Neural progenitor cell (in vitro differentiated cells): ENCODE measurements at places on chromosomes 12 and 14. TPM values are rescaled to one million over a fixed set of nuclear protein-coding genes. Genes with fewer than 3 reads are reported as not detected.

- no peak for DNase-seq
- H3K36me3 ChIP-seq = no peaks in the 10 kb centered on the region
- no peak overlapping the region for H3K27ac ChIP-seq
- H3K27me3 ChIP-seq = no peaks in the 10 kb centered on the region
These were observed 139.6 kb downstream of the PRKCH start for GRCh38 chr14:61460718-61461611.

DNA sequence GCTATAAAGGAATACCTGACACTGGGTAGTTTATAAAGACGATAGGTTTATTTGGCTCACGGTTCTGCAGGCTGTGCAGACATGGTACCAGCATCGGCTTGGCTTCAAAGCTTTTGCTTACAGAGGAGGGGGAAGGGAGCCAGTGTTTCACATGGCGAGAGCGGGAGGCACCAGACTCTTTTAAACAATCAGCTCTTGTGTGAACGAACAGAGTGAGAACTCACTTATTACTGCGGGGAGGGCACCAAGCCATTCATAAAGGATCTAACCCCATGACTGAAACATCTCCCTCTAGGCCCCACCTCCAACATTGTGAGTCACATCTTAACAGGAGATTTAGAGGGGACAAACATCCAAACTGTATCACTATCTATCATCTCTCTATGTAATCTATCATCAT is 227.4 kb downstream of the TMEM132D start:
- no peaks in the 10 kb centered on the region for H3K27me3 ChIP-seq
- no peaks in the 10 kb centered on the region for H3K4me1 ChIP-seq
- no peak overlapping the region for H3K4me3 ChIP-seq
- no peak overlapping the region for H3K27ac ChIP-seq

Gene DENND5B
- 21.2 and 24.2 TPM in 2 replicates for total RNA-seq

- no peak overlapping the region for H3K27ac ChIP-seq
- no peak overlapping the region for H3K4me3 ChIP-seq
- no peak for DNase-seq
- peaks cover 4% of the 10 kb centered on the region for H3K4me1 ChIP-seq
- peaks cover 4% of the 10 kb centered on the region for H3K36me3 ChIP-seq
These were observed 48.2 kb downstream of the CALM1 start for GRCh38 chr14:90445011-90445410.

GRCh38 chr14:105857826-105858675 is 331.7 kb downstream of the TMEM121 start:
- H3K4me1 ChIP-seq = no peaks in the 10 kb centered on the region
- no peak for DNase-seq
- no peaks in the 10 kb centered on the region for H3K27me3 ChIP-seq
- H3K36me3 ChIP-seq = no peaks in the 10 kb centered on the region
- no peak overlapping the region for H3K27ac ChIP-seq
- H3K4me3 ChIP-seq = no peak overlapping the region

- H3K27ac ChIP-seq = no peak overlapping the region
- H3K4me3 ChIP-seq = no peak overlapping the region
These were observed 7.9 kb upstream of the PDE3A start for GRCh38 chr12:20360407-20360806.

- DNase-seq = peak; percentile 15
- H3K27me3 ChIP-seq = peaks cover 71% of the 10 kb centered on the region
- H3K4me3 ChIP-seq = peak overlapping the region; percentile 57
- no peak overlapping the region for H3K27ac ChIP-seq
These were observed 1.3 kb downstream of the TRHDE start for GRCh38 chr12:72273499-72273837.

GRCh38 chr12:94207467-94207848 is 59.1 kb downstream of the PLXNC1 start:
- no peak overlapping the region for H3K4me3 ChIP-seq
- no peak overlapping the region for H3K27ac ChIP-seq
- DNase-seq = no peak
- no peaks in the 10 kb centered on the region for H3K36me3 ChIP-seq

Gene TPH2
- 0.12 TPM in 1 of 2 replicates, not detected in the other for total RNA-seq

DNA sequence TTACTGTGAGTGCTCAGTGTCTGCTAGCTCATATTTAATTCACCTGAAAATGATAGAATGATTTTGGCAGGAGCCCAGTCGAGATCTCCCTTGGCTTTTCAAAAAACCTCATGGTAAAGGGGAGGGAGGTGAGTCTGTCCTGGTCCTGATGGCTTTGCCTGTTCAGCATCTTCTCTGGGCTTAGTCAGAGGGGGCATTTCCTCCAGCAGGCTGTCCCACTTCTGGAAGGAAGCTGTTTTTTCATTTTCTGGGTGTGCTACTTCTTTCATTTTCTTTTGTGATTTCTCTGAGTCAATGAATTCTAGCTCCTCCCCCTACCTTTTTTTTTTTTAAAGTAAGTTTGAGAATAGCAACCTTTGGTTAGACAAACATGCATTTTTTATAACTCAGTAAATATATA is 58.8 kb downstream of the TMX1 start:
- H3K36me3 ChIP-seq = no peaks in the 10 kb centered on the region
- H3K27ac ChIP-seq = no peak overlapping the region
- no peaks in the 10 kb centered on the region for H3K27me3 ChIP-seq
- no peaks in the 10 kb centered on the region for H3K4me1 ChIP-seq
- H3K4me3 ChIP-seq = no peak overlapping the region

- H3K27ac ChIP-seq = no peak overlapping the region
- H3K4me3 ChIP-seq = no peak overlapping the region
- H3K27me3 ChIP-seq = no peaks in the 10 kb centered on the region
- H3K4me1 ChIP-seq = peaks cover 24% of the 10 kb centered on the region
- no peak for DNase-seq
These were observed 143.8 kb downstream of the MED13L start for GRCh38 chr12:116133636-116134214.

GRCh38 chr12:31874961-31875608 is 84.1 kb upstream of the RESF1 start:
- H3K27ac ChIP-seq = no peak overlapping the region
- no peaks in the 10 kb centered on the region for H3K4me1 ChIP-seq
- DNase-seq = no peak
- H3K27me3 ChIP-seq = no peaks in the 10 kb centered on the region

Gene GSC
- total RNA-seq = 1.1 and 2.8 TPM in 2 replicates

DNA sequence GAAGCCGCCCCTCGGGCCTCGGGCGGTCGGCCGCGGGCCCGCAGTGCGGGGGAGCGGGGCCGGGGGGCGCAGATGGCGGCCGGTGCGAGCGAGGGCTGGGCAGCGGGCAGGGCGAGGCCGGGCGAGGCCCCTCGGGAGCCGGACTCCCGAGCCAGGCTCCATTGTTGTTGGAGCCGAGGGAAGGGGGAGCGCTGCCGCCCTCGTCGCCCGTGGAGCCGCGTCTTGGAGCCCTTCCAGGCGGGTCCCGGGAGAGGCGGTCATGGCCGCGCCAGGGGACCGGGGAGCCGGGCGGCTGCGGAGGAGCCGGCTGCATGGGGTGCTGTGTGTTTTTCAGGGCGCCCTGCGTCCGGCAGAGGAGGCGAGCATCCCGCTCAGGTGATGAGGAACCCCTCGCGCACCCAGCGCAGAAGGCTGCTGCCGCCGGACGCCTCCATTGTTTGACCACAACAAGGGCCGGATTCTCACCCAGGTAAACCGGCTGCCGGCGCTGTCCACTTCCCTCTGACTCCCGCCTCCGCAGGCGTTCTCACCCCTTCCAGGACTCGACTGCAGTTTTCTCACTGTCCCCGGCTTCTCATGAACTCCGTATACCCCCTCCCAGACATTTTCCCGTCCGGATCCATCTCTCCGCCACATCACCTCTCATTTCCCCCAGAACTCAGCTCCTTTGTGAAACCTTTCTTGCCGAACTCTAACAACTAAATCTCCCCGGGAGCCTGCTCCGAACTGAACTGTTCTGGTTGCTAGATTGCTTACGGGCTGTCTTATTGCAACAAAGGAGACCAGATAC is 732 bp downstream of the ZNF664 start:
- peak overlapping the region; percentile 85 for H3K27ac ChIP-seq
- peak overlapping the region; percentile 96 for H3K4me3 ChIP-seq

Gene GZMH
- not detected in 2 replicates for total RNA-seq

DNA sequence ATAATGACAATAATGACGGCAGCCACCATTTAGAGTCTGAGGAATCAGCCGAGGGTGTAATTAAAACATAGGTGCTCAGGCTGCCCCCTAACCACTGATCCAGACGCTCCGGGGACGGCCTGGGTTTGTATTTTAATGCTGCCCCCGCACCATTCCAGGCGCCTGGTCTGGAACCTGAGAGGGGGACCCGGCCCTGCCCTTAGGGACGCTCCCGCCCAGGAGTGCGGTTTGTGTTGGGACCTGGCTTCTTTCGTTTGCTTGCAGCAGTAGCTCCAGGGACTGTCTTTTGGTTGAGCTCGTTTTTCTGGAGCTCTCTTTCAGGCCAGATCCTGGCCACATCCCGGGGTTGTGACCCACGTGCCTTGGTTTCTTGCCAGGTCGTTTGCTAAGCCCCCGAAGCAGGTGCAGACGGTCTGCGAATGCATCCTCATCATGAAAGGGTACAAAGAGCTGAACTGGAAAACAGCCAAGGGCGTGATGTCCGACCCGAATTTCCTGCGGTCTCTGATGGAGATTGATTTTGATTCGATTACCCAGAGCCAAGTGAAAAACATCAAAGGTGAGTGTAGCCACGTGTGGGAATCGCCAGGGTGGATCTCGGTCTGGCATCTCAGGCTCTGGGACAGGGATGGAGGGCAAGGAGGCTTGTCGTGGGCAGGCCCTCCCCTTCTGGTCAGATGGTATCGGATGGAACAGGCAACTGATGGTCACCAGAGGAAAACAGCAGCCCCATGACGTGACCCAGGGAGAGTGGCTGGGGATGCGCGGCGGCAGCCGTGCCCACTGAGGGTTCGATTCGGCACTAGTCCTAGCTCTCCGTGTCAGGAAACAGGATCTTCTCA is 63.5 kb downstream of the CCDC92 start:
- DNase-seq = no peak
- peaks cover 3% of the 10 kb centered on the region for H3K4me1 ChIP-seq
- H3K27me3 ChIP-seq = no peaks in the 10 kb centered on the region
- no peak overlapping the region for H3K27ac ChIP-seq
- no peaks in the 10 kb centered on the region for H3K36me3 ChIP-seq

Gene TIGAR
- total RNA-seq = 7.1 and 18.1 TPM in 2 replicates

Gene SLC38A2
- 259 and 348 TPM in 2 replicates for total RNA-seq

DNA sequence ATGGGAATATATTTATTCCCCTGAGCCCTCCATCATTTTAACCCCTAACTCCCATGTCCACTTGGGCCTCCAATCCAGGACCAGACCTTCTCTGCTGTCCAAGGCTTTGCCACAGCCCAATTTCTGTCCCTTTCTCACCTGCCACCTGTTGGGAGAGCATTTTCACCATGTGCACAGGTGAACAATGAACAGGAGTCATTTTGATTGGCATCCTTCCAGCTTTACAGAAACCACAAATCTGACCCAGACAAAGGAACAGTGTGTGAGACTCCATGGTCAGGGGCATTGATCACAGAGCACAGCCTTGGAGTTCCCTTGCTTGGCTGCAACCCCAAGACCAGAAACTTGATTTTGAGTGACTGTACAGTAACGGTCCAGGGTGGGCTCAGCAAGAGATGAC is 91.9 kb downstream of the CRACR2A start:
- no peaks in the 10 kb centered on the region for H3K36me3 ChIP-seq
- H3K4me3 ChIP-seq = no peak overlapping the region
- no peaks in the 10 kb centered on the region for H3K27me3 ChIP-seq
- H3K27ac ChIP-seq = no peak overlapping the region
- H3K4me1 ChIP-seq = peaks cover 13% of the 10 kb centered on the region

DNA sequence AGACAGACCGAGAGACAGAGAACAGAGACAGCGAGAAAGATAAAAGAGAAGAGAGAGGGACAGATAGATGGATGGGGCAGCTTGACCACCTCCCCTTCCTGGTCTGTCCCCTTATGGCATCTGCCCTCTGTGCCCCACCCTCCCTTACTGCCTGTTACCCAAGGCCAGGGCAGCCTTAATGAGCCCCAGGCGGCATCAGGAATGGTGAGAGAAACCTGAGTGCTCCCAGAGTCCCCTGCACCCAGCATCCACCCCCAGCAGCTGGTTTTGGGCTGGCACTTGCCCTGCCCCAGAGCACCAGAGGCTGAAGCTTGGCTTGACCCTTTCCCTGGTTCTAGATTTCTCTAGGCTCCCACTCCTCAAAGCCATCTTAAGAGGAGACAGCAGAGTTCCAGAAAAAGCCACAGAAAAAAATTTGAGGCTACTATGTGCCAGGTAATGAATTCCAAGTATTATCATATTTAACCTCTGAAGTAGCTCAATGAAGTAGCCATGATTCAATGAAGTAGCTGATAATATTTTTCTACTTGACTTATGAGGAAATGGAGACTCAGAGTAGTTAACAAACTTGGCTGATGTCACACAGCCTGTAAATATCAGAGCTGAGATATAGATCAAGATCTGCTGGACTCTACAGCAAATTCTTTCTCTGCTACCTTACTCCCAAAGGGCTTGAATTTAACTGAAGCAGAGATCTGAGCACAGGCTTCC is 2.0 kb upstream of the ZNF385A start:
- no peaks in the 10 kb centered on the region for H3K36me3 ChIP-seq
- peak overlapping the region; percentile 5 for H3K27ac ChIP-seq
- peaks cover 66% of the 10 kb centered on the region for H3K4me1 ChIP-seq
- H3K27me3 ChIP-seq = no peaks in the 10 kb centered on the region
- H3K4me3 ChIP-seq = no peak overlapping the region

GRCh38 chr14:99686557-99687283 is 2.6 kb downstream of the CYP46A1 start:
- no peak for DNase-seq
- H3K36me3 ChIP-seq = no peaks in the 10 kb centered on the region
- no peaks in the 10 kb centered on the region for H3K27me3 ChIP-seq
- no peak overlapping the region for H3K27ac ChIP-seq

GRCh38 chr12:108702595-108703320 is 28.6 kb downstream of the CORO1C start:
- no peak for DNase-seq
- H3K4me3 ChIP-seq = no peak overlapping the region
- peaks cover 31% of the 10 kb centered on the region for H3K4me1 ChIP-seq
- H3K36me3 ChIP-seq = peaks cover 16% of the 10 kb centered on the region
- no peak overlapping the region for H3K27ac ChIP-seq

- no peaks in the 10 kb centered on the region for H3K27me3 ChIP-seq
- no peaks in the 10 kb centered on the region for H3K36me3 ChIP-seq
- H3K4me3 ChIP-seq = no peak overlapping the region
- no peak for DNase-seq
- no peaks in the 10 kb centered on the region for H3K4me1 ChIP-seq
These were observed 31.9 kb downstream of the TSPAN8 start for GRCh38 chr12:71125949-71126348.

DNA sequence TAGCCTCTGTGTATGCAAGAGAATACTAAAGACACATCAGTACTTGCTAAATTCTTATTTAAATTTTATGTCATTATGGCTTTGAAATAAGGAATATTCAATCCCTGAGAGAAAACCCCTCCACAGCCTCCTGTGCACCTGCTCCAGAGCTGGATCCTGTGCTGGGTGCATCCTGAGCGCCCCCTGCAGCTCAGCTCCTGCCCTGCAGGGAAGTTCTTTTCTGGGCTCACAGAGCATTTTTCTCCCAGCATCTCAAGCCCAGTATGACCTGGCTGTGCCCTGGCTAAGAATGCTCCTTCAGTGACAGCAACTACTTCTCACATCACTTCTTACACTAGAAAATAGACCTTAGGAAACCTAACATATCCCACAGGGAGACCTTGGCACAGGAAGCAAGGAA is 1211.7 kb downstream of the TMEM121 start:
- no peak overlapping the region for H3K4me3 ChIP-seq
- no peak overlapping the region for H3K27ac ChIP-seq
- no peaks in the 10 kb centered on the region for H3K27me3 ChIP-seq
